Progenitor cell of endocrine pancreas (in vitro differentiated cells): ENCODE measurements at places on chromosomes 1 and 21.

DNA sequence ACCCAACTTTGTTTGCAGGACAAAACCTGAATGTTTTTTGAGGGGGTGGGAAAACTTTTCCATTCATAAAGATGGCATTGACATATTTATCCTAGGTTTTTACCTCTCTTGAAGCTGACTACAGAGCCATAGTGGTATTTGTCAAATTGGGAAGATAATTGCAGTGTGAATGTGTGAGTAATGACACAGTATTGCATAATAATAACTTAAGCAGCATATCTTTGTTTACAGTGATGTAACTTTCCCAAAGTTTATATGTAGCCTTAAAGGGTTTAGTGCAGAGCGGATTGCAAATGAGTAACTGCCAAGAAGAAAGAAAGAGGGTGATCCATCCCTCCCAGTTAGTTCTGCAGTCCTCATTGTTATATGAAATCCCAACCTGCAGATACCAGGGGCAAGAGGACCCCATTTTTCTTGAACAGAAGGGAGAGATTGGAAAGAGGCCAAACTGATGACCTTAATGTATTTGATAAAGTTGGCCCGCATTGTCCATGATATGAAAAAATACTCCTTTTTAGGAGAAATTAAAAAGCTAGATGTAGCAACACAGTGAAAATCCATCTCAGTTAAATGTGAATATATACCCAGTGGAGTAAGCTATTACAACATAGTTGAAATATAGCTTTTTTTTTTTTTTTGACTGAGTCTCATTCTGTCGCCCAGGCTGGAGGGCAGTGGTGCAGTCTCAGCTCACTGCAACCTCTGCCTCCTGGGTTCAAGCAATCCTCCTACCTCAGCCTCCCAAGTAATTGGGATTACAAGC is 23.7 kb upstream of the NFIA start:
- DNase-seq: no peak

- no peak for DNase-seq
These were observed 4.1 kb downstream of the RUNX3 start for GRCh38 chr1:24925963-24926362.

- DNase-seq: no peak
These were observed 27.2 kb upstream of the COL24A1 start for GRCh38 chr1:86183810-86184209.

GRCh38 chr1:186139701-186140100 is 235.4 kb downstream of the TPR start:
- no peak for DNase-seq

GRCh38 chr1:75861831-75862230 is 65.1 kb downstream of the MSH4 start:
- DNase-seq: no peak

GRCh38 chr1:23557471-23558124 is 1.7 kb downstream of the ID3 start:
- DNase-seq: no peak

- DNase-seq: no peak
These were observed 6.3 kb upstream of the SYNJ1 start for GRCh38 chr21:32733990-32734613.

GRCh38 chr1:196858811-196859210 is 29.0 kb upstream of the CFHR4 start:
- DNase-seq: no peak

- DNase-seq: no peak
These were observed 50.4 kb upstream of the SOD1 start for GRCh38 chr21:31609081-31609480.

DNA sequence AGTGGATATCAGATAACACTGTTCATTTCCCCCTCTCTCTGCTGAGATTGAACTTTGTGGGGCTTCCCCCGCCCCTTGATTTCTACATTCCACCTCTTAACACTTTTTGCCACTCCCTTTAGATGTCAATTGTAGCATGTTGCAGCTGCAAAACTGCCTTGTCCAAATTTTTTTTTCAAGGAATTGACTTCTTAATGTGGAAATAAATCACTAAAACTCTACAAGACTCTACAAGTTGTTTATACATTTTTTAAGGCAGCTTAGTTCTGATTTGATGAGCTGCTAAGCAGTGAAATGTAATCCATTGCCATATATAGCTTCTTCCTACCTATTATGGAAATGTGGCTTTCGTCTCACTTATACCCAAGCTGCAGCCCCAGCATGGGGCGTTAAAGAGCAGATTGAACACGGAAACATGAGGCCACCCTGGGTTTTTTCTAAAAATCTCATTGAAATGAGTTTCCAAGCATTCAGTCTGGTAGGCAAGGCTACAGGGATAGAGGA is 132.2 kb downstream of the SYT2 start:
- DNase-seq: no peak

DNA sequence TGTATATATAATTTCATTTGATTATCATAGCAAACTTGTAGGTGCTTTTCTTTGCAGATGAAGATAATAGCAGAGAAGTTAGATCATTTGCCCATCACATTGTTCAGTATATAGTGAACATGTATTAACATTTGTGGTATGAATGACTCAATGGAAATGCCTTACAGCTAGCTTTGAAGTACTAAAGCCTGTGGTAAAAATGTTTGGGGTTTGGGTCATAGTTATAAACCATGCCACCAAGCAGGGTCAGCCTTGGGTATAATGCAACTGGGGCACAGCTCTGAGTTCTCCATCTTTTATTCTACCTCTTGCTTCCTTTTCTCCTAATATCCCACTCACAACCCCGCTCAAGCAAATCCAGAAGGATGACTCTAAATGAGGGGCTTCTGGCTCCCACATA is 141.6 kb downstream of the KCNT2 start:
- DNase-seq: no peak

DNA sequence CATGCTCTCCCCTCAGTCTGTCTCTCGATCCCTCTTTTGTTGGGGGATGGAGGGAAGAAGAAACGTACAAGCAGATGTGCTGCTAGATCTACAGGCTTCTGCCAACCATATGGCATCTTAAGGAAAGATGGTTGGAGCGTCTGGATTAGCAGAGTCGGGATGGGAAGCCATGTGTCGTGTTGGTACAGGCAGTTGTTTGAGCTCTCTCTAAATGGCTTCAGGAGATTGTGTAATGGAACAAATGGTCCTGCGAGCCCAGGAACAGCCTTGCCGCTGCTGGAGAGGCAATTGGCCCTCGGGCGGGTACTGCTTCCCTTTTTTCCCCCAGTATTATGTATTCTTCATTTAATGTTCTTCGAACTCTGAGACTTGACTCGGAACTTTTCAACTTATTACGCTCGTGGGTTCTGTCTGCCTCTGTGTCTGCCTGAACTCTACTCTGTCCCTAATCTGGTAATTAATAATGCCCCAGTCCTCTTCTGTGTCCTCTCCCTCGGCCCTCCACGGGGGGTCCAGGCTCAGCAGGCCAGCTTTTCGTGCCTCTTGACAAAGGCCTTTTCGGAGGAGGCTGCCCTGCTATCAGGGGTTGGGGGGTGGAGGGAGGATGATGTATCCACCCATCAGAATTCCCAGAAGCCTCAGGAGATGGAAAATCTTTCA is 215.3 kb downstream of the SDCCAG8 start:
- no peak for DNase-seq

GRCh38 chr1:89790592-89790991 is 30.2 kb upstream of the LRRC8D start:
- DNase-seq: no peak

DNA sequence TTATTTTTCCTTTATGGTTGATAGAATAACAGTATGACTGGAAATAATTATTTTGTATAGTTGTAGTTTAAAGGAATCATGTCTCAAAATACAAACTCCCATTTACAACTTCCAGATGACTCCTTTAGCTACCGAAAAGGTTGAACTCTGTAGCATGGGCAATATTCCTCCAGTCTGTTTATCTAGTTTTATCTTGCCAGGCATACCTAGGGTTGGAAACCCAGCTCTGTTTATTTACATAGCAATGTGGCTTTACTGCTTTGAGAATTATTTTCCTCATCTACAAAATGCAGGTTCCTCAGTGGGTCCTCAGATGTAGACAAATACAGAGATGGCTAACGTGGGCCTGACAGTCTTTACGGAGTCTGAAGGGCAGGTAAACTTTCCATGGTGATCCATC is 51.1 kb downstream of the C8A start:
- no peak for DNase-seq

DNA sequence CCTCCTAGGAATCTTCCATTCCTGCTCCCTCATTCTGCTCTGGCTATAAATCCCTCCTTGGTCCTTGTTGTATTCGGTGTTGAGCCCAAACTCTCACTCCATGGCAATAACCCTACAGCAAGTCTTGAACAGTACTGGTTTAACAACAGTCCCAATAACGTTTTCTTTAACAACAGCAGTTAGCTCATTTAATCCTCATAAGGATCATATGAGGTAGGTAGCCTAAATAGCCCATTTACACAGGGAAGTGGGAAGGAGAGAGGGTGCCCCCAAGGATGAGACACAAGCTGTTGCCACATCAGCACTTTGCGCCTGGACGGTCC is 444 bp upstream of the AGTRAP start:
- no peak for DNase-seq

DNA sequence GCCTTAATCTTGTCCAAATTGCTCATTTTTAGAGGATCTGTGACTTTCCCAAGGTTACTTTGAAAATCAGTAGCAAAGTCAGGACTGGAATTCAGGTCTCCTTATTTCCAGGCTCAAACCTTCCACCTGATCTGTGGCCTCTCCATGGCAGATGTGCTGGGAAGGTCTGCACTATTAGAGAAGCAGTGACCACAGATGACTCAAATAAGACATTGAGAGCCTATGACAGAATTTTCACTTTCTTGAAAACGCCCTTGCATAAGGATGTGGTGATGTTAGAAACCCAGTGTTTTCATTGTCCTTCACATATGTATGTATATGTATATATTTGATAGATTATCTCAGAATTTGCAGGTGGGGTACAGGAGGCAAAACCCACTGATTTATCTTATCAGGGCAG is 45.3 kb downstream of the TTC39A start:
- no peak for DNase-seq

GRCh38 chr1:99476058-99476457 is 169.9 kb upstream of the PALMD start:
- no peak for DNase-seq

DNA sequence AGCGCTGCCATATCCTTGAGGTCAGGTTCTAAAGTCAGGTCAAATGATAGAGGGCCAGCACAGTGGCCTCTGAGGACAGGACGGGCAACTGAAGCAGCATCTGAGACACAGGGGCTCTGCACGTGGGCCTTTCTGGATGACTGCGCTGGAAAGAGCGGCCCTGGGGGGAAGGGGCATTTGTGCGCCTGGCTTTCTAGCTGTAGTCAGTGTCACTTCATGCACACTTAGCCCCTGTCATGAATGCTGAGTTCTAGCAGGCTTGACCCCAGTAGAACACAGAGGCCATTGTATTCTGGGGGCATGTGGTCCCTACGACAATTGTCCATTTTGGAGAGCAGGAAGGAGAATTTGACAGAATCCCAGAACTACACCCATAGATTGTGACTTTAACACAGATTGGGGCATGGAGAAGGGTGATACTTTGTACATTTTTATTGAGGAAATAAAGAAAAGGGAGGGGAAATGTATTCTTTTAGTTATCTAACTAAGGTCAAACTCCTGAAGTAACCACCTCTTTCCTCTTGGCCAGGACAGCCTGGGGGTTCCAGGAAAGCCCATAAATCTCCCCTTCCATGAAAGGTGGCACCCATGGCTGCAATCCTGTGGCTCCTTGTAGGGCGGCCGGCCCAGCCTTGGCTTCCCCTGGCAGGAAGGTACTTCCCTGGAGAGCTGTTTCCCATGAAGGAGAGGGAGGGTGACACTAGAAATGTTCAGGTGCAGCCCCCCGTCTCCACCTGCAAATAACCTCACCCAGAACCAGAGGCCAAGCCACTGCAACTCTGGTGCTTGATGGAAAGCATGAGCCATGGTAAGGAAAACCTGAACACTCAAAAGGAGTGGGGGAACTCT is 34.4 kb downstream of the NTPCR start:
- DNase-seq: no peak

DNA sequence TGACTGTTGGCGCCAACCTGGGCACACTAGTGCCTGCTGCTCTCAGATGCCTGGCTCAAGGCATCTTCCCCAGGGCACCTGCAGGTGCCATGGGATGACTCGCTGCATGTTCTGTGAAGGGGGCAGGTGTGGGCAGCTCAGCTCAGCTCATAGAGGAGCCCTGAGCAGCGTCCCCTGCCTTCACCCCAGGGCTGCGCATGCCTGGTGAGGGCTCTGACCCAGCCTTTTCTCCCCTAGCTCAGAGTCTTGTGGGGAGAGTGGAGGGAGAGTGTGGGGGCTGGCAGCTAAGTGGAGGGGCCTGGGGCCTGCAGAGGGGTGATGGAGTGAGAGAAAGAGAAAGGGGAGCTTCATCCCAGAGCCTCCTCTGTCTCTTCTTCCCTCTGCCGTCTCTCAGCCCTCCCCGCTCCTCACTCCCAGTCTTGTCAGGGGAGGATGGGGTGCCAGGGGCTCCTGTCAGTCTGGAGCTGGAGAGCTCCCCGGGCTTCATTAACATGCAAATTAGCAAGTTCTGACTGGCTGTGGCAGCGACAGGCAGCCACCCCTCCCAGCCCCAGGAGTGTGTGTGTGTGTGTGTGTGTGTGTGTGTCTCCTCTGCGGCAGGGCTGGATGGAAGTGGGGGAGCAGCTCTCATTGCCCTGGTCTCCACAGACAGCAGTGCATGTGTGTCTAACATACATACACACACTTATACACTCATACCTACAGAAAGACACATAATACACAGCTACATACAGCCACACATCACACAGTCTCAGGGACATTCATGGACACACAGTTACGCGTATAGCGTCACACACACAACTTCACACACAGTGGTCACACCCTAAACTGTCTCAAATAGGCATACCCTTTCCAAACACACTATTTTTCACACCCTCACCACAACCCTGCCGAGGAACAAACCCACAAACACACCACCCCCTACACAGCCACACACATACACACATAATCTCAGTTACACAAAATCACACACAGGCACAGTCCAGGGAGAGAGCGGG is 34.0 kb downstream of the FOXO6 start:
- no peak for DNase-seq

DNA sequence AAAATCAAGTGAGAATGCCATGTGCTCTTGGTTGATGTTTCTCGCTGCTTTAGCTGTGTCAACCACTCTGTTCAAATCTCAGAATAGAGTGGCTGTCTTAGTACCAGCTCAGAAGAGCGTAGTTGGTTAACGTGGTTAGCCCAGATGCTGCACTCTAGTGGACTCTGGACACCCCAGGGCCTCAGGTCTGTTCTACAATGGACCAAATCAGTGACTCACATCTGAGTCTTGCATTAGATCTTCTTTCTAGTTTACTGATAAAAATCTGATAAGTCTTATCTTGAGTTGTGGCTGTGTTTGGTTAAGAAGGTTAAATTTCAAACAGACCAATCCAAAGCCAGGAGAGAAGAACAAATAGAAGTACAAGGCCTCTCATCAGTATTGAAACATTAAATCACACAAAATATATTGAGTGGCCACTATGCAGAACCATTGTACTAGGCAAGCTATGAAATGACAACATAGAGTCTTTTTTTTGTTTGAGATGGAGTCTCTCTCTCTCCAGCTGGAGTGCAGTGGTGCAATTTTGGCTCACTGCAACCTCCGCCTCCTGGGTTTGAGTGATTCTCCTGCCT is 104.1 kb downstream of the NR5A2 start:
- DNase-seq: no peak

- no peak for DNase-seq
These were observed 25.1 kb downstream of the BCAR3 start for GRCh38 chr1:93656491-93656890.
